Cardiac septum (tissue), 1 donor: ENCODE measurements at places on chromosomes 1 and 21. TPM values are rescaled to one million over a fixed set of nuclear protein-coding genes. Genes with fewer than 3 reads are reported as not detected.

CSF3R gene
- total RNA-seq: 11.8 TPM

C1orf185 gene
- not detected for total RNA-seq

- peak; percentile 74 for DNase-seq
Measured at GRCh38 chr1:94236630-94237290, 624 bp downstream of the ARHGAP29 start.

GRCh38 chr1:186187601-186188000, 187.5 kb downstream of the TPR start:
- no peak for DNase-seq

- DNase-seq: no peak
Measured at GRCh38 chr21:31335957-31336738, 7.9 kb downstream of the TIAM1 start.
